AG09319 (cell line): ENCODE measurements at places on chromosomes 1 and 21.
A peak's percentile ranks its signal among the peaks of the same experiment; 100 is the strongest.

- DNase-seq, result peak; percentile 51
Measured at GRCh38 chr21:27590271-27590670, 623.4 kb upstream of the ADAMTS5 start.

DNA sequence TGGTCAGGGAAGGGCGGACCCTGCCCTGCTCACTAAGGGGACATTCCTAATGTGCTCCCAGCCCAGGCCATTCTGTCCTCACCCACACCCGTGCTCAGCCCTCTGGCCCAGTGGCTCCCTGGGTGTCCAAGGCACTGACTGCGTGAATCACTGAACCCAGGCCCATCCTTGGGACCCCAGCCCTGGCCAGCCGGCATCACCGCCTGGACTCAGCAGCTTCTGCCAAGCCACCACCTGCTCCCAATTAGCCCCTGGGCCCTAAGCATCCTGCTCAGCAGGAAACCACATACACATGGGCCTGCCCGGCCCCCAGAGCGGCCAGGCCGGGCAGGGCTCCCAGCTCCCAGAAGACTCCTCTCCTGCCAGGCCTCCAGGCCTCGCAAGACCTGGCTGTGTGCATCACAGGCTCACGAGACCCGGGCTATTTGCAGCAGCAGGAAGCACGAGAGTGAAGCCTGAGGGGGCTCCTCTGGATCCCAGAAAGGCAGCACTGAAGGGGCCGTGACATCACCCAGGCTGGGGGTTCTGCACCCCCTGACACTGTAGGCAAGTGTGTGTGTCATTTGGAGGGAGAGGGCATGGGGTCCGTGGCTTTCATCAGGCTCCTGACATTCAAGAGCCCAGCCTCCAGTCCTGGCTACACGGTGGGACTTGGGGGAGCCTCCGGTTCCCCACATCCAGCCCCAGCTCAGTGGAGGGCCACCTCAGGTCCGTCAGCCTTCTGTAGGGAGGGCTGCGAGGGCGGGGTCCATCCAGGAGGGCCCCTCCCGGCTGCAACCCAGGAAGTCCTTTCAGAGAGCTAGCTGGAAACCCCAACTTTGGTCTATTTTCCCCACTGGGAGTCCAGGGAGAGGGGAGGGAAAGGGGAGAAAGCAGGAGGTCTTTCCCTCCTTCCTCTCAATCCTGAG is 1.6 kb downstream of the MFAP2 start:
- DNase-seq, result peak; percentile 92

GRCh38 chr1:71135571-71135970 is 54.7 kb upstream of the ZRANB2 start:
- DNase-seq, result no peak

DNA sequence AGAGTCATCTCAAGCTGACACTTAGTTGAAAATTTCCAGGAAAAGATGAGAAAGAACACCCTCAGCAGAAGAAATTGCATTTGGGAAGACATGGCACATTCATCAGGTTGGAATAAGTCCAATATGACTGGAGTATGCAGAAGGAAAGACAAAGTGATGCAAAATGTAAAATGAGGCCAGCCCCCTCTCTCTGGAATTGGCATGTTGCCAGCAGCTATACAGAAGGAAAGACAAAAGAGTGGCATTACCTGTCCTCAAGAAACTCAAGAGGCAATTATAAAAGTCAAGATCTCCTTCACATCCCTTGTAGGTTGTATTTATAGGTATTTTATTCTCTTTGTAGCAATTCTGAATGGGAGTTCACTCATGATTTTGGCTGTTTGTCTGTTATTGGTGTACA is 426.3 kb downstream of the AGBL4 start:
- DNase-seq, result no peak

DNA sequence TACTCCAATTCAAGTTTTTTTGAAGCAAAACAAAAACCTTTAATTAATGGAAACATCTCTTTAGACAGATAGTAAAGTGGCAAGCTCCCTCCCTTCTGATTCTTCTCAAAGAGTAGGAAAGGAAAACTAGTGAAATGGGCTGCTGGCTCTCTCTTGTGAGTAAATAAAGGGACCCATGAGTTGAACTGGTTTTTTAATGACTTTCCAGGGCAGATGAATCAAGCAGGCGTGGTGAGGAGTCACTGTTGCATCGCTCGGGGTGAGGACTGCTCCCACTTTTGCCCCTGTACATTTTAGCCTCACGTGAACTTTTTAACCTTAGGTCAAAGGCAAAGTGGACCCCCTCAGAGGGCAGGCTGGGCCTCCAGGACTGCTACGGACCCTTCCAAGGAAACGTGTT is 64.8 kb downstream of the ABCA4 start:
- DNase-seq, result no peak

DNA sequence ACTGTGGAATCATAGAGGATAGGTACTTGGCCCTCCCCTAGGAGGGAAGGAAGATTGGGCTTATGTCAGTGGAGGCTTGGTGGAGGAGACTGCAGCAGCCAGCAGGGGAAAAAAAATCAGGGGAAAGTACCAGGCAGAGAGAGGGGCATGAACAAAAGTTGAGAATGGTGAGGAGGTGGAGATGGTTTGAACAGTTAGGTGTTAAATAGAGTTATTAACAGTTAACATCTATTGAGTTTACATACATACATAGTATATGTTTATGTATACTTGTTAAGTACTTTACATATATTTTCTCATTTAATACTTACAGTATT is 136.5 kb upstream of the HNRNPU start:
- no peak for DNase-seq

DNA sequence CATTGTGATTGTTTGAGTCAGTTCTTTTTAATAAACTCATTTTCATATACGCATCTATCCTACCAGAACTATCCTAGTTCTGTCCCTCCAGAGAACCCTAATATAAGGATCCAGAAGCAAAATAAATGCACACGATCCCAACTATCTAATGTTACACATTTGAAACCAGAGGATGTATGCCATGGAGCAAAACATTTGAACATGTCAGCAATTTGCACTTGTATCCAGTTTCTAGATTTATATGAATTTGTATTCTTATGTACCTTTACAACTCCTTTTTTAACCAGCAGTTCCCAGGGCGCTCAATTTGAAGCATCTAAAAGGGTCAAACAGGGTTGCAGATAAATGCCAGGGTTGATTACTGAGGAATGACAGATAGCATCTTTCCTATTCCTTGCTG is 2.1 kb downstream of the EXTL2 start:
- no peak for DNase-seq

DNA sequence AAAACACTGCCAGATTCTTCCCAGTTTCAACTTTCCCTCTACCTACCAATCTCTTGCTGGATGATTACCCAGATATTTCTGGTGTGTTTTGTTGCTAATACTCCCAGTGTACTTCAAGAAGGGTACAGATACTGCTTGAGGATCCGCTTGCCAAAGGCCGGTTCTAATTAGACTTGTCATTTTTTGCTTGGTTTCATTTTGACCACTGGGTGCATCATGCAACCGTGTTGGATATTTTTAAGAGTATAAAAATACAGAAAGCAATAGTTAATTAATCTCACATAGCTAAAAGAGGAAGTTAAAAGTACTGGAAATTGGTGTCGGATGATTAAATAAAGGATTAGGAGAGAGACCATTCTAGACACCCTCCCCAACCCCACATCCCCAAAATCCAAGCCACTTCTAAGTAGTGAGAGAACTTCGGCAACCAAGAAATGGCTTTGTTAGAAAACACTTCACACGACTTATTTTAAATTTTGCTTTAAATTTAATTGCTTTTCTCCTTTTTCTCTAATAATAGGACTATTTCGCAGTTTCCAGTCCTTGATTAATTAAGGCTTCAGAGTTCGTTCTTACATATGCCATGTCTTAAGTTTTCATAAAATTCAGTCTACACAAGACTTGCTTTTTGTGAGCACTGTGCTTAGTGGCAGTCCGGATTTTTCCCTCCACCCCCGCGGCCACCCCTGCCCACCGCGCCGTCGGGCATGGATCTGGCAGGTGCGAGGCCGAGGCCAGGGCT is 2.5 kb upstream of the CDKN2C start:
- DNase-seq, result no peak

DNA sequence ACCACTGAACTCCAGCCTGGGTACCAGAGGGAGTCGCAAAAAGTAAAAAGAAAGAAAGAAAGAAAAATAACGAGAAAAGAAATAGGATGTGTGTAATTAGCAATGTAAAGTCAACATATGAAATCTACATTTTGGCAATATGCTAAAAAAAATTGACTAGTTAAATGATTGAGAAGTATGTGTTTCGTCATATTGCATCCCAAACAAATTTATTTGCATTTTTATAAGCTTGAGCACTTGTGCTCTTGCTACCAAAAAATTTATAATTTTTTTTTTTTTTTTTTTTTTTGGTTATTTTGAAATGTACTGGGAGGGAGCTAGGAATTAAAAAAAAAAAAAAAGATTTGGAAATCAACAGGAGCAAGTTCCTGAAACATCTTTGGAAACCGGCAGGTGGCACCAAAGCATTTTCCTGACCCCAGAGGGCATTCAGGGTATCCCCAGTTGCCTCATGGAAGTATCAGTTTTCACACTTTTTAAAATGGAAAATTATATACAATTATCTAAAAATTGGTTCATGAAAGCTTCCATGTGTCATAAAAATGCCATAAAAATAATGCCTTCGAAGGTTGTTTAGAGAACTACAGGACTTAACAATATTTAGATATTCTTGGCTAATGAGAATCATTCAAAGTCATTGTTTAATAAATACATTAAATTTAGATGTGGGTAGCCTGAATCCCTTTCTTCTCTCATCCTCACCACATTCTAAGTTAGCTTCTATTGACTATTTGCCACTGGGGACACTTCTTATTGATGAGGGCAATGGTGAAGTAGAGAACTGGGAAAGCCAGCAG is 4.8 kb upstream of the HEATR1 start:
- peak; percentile 15 for DNase-seq

DNA sequence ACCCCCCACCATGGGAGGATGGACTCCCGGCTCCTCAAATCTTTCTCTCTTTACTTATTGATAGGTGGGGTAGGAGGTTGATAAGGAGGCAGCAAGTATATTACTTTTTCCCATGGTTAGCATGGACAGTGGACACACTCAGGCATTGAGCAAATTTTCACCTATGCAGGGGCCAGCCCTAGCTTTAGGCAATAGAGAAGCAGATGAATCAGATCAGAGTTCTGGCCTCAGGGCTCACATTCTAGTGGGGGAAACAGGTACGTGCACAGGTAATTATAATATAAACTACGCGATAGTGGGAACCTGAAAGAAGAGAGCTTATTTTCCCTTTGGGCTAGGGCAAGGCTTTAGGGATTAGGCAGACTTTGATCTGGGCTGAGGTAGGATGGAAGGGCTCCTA is 13.5 kb upstream of the FOXE3 start:
- DNase-seq, result no peak

DNA sequence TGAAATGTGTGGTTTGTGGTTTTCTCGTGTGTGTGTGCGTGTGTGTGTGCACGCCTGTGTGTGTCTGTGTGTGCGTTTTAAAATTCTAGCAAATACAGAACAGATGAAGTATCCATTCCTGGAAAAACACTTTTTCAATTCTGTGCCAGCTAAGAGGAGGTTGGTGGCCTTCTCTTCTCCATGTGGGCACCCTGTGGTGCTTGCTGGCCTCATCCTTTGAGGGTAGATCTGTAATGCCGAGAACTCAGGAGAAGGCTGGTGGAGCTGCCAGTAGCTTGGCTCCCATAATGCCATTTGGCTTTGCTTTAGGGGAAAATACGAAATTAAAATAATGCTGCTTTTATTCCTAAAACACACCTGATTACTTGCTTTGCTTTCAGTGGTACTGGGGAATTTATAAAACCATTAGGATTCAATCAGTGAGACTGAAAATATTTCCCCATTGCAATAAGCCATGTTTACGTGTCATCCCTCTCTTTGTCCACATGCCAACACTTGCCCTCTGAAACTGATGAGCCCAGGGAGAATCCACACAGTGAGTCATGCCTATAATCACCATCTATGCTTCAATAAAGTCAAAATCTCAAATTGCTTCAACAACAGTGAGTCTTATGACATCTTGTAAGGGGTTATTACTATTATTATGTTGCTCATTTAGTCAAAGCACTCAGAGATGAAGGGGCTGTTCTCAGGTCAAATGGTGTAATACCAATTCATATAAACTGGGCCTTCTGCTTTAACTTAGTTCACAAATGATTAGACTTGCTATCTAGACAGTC is 39.2 kb downstream of the ABCA4 start:
- peak; percentile 92 for DNase-seq

GRCh38 chr1:37865348-37866120 is 6.1 kb upstream of the MTF1 start:
- no peak for DNase-seq

GRCh38 chr1:153546796-153547559 is 1.4 kb upstream of the S100A4 start:
- no peak for DNase-seq

DNA sequence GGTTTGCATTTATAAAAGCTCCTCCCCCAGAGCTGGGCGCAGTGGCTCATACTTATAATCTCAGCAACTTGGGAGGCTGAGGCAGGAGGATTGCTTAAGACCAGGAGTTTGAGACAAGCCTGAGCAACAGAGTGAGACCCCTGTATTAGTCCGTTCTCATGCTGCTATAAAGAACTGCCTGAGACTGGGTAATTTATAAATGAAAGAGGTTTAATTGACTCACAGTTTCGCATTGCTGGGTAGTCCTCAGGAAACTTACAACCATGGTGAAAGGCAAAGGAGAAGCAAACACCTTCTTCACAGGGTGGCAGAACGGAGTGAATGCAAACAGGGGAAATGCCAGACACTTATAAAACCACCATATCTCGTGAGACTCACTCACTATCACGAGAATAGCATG is 52.5 kb downstream of the ZNF684 start:
- DNase-seq, result no peak

DNA sequence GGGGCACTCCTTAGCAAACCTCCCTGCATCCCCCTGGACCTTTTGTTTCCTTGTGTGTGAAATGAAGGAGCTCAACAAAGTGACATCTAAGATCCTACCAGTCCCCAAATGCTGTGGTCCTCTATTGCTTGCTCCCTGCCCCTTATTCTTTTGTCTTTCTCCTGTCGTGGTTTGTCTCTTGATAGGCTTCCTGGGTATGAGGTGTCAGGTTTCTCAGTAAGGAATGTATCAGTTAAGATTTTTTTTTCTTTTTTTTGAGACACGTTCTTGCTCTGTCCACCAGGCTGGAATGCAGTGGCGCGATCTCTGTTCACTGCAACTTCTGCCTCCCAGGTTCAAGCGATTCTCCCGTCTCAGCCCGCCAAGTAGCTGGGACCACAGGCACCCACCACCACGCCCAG is 16.8 kb downstream of the CNIH3 start:
- no peak for DNase-seq

- no peak for DNase-seq
Measured at GRCh38 chr21:43815107-43815613, 25.8 kb downstream of the RRP1 start.

DNA sequence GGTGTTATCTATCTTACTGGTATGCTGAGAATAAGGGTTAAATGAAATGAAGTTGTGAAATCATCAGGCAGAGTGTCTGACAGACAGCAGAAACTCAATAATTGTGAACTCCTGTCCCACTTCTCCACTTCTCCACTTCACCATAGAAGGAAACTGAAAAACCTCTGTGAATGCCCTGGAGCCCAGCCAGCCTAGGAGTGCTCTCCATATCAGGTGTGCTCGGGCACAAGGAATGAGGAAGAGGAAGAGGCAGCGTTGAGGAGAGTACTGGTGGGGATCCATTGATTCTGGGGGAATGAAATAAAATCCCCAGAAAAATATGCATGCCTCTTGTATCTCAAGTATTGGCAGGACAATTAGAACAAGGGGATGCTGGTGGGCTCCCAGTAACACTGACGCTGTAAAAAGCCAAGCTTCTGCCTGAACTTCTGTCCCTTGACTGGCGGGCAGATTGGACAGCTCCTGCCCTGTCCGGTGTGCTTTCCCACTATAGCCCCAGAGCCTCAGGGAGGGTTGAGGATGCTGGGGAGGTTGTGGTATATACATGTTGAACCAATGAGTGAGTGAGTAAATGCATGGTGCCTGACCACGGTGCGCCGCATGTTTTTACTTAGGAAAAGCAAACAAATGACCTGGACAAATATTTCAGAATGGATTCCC is 47.7 kb downstream of the NMNAT2 start:
- no peak for DNase-seq
